ENCODE measurements at places on chromosomes 3 and 15.
A peak's percentile ranks its signal among the peaks of the same experiment; 100 is the strongest.

DNA sequence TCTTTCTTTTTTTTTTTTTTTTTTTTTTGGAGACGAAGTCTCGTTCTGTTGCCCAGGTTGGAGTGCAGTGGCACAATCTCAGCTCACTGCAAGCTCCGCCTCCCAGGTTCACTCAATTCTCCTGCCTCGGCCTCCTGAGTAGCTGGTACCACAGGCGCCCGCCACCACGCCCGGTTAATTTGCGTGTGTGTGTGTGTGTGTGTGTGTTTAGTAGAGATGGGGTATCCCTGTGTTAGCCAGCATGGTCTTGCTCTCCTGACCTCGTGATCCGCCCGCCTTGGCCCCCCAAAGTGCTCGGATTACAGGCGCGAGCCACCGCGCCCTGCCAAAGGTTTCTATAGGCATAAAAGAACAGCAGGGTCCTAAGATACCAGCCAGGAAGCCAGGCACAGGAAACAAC lies 261.0 kb upstream of the CCDC54 start:
- DNase-seq = no peak

- DNase-seq = no peak
Observed at GRCh38 chr15:93671387-93671943, 559.9 kb upstream of the MCTP2 start.

DNA sequence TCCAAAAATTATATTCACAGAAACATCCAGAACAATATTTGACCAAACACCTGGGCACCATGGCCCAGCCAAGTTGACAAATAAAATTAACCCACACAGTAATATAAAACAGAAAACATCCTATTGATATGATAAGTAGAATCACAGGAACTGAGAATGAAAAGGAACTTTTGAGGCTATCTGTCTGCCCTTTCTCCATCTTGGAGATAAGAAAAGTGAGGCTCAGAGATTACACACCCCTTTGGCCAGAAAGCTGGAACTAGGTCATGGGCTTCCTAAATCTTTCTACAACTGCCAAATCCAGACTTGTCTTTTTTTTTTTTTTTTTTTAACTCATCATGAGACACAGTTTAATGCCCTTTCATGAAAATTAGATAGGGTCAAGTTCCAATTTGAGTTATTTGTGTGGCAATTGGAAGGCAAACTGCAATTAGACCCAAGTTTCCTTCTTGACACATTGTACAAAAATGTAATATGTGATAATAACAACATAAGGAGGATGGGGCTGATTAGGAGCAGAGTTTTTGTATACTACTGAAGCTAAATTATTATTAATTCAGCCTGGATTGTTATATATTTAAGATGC lies 137.2 kb downstream of the RPL22L1 start:
- no peak for DNase-seq

GRCh38 chr15:40292246-40292645 lies 9.4 kb upstream of the ANKRD63 start:
- DNase-seq = no peak

- DNase-seq = no peak
Observed at GRCh38 chr15:90762109-90762508, 45.0 kb downstream of the BLM start.

GRCh38 chr3:150583028-150583427 lies 20.1 kb upstream of the SELENOT start:
- DNase-seq = no peak

GRCh38 chr15:91887921-91888373 lies 34.4 kb downstream of the SLCO3A1 start:
- DNase-seq = no peak

GRCh38 chr3:196217307-196218154 lies 1.2 kb downstream of the SLC51A start:
- DNase-seq = no peak

- peak; percentile 92 for DNase-seq
Observed at GRCh38 chr3:53881691-53882593, at the start of gene ACTR8. Gene ACTR8, minus strand, starts transcription at chr3:53882152. Its CDS starts 51 bp downstream, at chr3:53882101.

DNA sequence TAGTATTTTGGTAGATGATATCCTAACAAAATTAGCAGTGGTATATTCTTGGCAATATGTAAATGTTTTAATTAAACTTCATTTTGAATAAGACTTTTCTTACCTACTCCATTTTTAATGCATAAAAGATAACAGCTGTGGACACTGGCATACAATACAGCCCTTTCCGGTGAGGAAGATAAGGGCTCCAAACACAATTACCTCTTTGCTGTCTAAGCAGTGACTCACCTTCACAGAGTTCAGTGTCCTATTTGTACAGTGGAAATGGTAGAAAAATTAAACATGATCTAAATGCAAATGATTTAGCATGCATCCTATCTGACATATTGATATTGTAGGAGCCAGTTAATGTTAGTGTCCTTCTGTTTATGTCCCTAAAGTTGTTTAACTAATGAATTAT lies 969.4 kb downstream of the PLOD2 start:
- DNase-seq = peak; percentile 55

DNA sequence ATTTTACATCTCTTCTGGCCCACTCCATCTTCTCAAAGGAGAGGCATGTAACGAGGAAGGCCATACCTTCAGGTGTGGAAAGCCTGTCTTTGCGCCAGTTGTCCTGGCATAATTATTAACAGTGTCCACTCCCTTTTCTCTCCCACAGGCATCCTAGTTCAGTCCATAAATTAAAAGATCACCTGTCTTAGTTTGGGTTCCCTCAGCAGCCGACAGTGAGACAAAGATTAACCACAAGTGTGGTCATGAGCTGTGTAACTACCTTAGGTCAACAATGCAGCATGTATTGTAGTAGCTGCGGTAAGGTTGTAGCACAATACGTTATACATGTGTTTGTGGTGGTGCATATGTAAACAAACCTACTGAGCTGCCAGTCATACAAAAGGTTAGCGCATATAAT lies 103.3 kb upstream of the GALNT15 start:
- DNase-seq = no peak

DNA sequence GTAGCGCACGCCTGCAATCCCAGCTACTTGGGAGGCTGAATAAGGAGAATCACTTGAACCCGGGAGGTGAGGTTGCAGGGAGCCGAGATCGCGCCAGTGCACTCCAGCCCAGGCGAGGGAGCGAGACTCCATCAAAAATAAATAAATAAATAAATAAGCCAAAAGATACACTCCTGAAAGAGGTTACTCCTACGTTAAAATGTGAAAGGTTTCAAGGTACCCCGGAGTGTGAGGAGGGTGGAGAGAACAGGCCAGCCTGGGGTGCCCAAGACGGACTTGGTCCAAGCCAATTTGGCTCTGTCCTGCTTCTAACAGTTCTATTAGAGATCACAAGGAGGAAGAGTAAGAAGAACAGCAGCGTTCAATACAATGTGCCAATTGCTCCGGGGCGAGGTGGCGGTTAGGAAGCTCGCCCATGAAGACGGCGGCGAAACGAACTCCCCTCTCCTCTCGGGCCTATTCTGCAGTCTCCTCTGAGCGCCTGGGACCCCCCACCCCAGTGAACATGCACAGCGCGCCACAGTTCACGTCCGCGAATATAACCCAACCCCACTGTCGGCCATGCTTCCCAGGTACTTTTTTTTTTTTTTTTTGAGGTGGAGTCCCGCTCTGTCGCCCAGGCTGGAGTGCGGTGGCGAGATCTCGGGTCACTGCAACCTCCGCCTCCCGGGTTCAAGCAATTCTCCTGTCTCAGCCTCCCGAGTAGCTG lies 942 bp downstream of the ELP6 start:
- DNase-seq = peak; percentile 46

DNA sequence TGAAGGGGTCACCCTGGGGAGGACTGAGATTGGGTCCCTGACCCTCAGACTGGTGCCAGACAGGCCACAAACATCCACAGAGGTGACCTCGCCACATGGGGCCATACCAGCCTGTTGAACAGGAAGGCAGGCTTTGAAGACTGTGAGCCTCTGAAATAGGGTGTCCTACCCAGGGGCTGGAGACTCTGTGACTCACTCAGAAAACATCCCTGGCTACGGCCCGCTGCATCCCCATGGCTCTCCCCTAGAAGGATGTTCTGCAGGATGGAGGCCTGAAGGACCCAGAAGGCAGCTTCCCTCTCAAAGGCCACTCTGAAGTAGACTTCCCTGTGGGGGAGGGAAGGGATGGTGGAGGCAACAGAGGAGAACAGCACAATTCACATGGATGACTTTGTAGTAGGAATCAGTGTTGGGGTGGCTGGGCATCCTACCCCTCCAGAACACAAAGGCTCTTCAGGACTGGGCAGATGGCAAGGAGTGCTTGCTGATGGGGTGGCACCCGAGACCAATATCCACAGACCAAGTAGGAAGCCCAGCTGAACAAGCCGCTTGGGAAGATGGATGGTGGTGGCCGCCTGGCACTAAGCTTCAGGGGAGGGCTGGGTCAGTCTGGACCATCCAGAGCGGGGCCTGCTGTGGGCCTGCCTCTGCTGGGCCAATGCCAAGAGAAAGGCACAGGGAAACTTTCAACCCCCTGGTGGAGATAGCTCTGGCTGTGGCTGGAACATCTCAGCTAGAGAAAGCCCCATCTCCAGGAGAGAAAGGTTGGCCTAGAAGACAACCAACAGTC lies 37.6 kb upstream of the DUSP7 start:
- DNase-seq = peak; percentile 55

- no peak for DNase-seq
Observed at GRCh38 chr3:15892311-15893227, 94.8 kb upstream of the ANKRD28 start.

GRCh38 chr15:51846463-51847230 lies 17.2 kb downstream of the TMOD3 start:
- DNase-seq = peak; percentile 92

- DNase-seq = no peak
Observed at GRCh38 chr3:15069441-15069840, 4.3 kb upstream of the MRPS25 start.

GRCh38 chr3:4906107-4906621 lies 73.1 kb upstream of the BHLHE40 start:
- no peak for DNase-seq

DNA sequence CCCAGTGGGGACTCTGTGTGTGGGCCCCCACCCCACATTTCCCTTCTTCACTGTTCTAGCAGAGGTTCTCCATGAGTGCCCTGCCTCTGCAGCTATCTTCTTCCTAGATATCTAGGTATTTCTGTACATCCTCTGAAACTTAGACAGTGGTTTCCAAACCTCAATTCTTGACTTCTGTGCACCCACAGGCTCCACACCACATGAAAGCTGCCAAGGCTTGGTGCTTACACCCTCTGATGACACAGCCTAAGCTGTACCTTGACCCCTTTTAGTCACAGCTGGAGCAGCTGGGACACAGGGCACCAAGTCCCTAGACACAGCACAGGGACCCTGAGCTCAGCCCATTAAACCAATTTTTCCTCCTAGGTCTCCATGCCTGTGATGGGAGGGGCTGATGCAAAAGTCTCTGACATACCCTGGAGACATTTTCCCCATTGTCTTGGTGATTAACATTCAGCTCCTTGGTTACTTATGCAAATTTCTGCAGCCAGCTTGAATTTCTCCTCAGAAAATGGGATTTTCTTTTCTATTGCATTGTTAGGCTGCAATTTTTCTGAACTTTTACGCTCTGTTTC lies 304.5 kb downstream of the OTOL1 start:
- DNase-seq = no peak

GRCh38 chr15:98953000-98953787 lies 54.4 kb downstream of the PGPEP1L start:
- DNase-seq = no peak

GRCh38 chr3:151346292-151346691 lies 16.9 kb upstream of the P2RY13 start:
- DNase-seq = no peak
